ENCODE measurements at places on chromosomes 1 and 21. TPM values are rescaled to one million over a fixed set of nuclear protein-coding genes. Genes with fewer than 3 reads are reported as not detected.
A peak's percentile ranks its signal among the peaks of the same experiment; 100 is the strongest.

DNA sequence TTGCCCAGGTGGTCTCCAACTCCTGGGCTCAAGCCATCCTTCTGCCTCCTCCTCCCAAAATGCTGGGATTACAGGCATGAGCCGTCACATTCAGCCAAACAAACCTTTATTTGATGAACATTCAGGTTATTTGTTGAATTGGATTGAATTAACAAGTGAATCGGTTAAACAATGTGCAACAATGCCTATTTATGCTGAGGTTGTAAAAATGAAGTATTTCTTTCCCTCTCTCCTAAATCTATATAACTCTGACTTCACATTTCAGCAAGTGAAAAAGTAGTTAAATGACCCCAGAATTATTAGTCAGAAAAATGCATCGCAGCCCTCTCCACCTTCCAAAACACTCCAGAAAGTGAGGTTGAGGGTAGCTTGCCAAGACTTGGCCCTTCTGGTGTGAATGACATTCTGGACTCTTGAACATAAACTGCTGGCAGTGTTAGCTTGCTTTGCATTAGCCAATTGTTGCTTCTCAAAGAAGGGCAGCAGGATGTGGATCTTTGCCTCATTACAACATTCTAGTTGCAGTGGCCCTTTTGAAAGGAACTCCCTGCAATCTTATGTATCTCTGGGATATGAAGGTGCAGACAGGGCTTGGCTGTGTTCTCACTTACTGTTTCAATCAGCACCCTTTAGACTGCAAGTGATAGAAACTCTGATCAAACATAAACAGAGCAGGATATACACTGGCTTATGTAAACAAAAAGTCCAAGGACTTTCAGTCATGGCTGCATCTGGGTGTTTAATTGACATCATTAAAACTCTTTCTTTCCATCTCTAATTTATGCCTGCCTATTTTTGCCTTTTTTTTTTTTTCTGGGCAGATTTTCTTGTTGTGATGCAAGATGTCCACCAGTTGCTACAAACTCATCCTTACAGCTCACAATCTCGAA, 22.4 kb downstream of the EDN2 start:
- H3K4me3 ChIP-seq = no peak overlapping the region
- no peak for DNase-seq
- no peak overlapping the region for H3K27ac ChIP-seq
- no peaks in the 10 kb centered on the region for H3K36me3 ChIP-seq

DNA sequence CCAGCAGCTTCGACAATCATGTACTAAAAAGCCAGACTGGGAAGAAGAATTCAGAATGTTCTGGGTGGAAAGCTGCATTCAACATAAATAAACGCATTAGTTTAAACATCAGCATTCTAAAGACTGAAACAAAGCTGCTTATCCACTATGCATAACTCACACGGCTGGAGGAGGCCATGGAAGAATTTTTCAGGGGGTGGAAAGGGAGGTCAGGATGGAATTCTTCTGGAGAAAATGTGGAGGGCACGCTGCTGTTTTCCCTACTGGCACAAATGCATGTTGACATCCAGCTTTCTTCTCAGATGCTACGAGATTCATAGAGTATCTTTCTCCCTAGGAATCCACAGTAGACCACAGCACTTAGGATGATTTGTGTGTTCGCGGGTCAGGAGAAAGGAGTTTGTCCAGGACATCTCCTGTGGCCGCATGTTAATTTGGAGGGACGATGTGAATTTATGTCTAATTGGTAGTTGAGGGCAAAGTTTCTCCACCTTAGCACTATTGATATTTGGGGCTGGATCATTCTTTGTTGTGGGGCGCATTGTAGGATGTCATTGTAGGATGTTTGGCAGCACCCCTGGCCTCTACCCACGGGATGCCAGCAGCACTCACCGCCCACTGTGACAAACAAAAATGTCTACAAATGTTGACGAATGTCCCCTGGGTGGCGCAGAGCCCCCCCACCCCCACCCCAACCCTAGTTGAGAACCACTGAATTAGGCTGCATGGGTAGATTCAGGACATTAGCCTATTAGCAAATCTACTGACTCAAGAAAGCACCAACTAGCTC, 86.5 kb upstream of the KAZN start:
- H3K4me1 ChIP-seq = no peaks in the 10 kb centered on the region
- H3K27me3 ChIP-seq = no peaks in the 10 kb centered on the region

DNA sequence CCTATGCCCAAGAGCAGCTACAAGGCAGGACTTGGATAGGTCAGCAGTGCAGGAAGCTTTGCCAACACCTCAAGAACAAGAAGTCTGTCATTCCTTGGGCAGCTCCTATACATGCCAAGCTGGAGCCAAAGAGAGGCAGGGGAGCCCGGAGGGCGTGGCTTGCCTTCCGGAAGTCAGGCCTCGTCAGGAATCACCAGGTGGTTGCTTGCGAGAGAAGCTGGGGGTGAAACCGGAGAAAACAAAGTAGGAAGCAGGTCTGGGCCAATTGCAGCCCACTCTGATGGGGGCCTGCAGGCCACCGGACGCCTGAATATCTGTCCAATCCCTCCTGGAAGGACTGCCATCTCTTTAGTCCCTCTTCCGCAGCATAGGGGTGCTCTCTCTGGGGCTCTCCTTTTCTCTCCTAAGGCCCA, 794 bp upstream of the FAM76A start:
- no peaks in the 10 kb centered on the region for H3K27me3 ChIP-seq
- peak overlapping the region; percentile 91 for H3K4me3 ChIP-seq
- H3K27ac ChIP-seq = peak overlapping the region; percentile 91
- H3K4me1 ChIP-seq = peaks cover 24% of the 10 kb centered on the region
- DNase-seq = peak; percentile 64

GRCh38 chr1:184156521-184157393, 105.2 kb downstream of the TSEN15 start:
- DNase-seq = no peak
- no peaks in the 10 kb centered on the region for H3K27me3 ChIP-seq
- H3K4me1 ChIP-seq = no peaks in the 10 kb centered on the region
- H3K27ac ChIP-seq = no peak overlapping the region
- no peaks in the 10 kb centered on the region for H3K36me3 ChIP-seq

DNA sequence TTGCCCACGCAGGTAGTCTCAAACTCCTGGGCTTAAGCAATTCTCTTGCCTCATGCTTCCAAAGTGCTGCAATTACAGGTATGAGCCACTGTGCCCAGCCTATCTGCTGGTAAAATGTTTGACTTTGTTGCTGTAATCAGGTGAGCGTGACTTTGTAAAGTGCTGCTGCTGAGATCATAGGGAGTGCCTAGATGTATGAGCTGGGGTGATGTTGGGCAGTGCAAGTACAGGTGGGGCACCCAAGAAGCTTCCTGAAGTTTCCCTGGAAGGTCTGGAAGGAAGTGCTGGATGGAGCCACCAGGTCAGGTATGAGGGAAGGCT, 43.1 kb downstream of the KIF21B start:
- no peak for DNase-seq
- H3K27me3 ChIP-seq = no peaks in the 10 kb centered on the region
- H3K4me3 ChIP-seq = no peak overlapping the region

DNA sequence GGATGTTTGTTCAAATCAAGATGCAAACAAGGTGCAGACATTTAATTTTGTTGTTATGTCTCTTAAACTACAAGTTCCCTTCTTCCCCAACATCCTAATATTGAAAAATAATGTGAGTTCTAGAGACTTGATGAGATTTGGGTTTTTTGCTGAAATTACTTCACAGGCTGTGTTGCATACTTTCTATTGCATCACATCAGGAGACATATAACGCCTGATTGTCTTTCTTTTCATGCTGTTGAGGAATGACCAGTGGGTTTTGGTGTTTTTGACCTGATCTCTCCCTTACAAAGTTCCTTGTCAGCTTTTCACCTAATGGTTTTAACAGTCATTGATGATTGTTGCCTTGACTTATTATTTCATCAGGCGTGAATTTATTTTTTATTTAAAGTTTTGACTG, 83.4 kb downstream of the UROD start:
- no peaks in the 10 kb centered on the region for H3K27me3 ChIP-seq
- H3K27ac ChIP-seq = no peak overlapping the region
- no peak for DNase-seq
- no peaks in the 10 kb centered on the region for H3K4me1 ChIP-seq
- no peaks in the 10 kb centered on the region for H3K36me3 ChIP-seq
- H3K4me3 ChIP-seq = no peak overlapping the region

The ATP6V1G3 gene
- not detected for total RNA-seq

The GJB5 gene
- not detected for total RNA-seq

Measured in testis (tissue), 5 donors.